ENCODE measurements at places on chromosomes 6 and 20. TPM values are rescaled to one million over a fixed set of nuclear protein-coding genes. Genes with fewer than 3 reads are reported as not detected.

GSTA2 gene
- not detected for total RNA-seq

PNLDC1 gene
- total RNA-seq = 0.25 TPM

RIPPLY2 gene
- not detected for total RNA-seq

ENPP5 gene
- total RNA-seq = not detected

SRMS gene
- total RNA-seq = not detected

CHRNA4 gene
- not detected for total RNA-seq

RBBP8NL gene
- not detected for total RNA-seq

SYCP2 gene
- 7.9 TPM for total RNA-seq

GINM1 gene
- 18.1 TPM for total RNA-seq

TRIM31 gene
- total RNA-seq = not detected

TCF15 gene
- not detected for total RNA-seq

TRAPPC3L gene
- not detected for total RNA-seq

KCNG1 gene
- 0.13 TPM for total RNA-seq

ELOVL4 gene
- 2.0 TPM for total RNA-seq

SAYSD1 gene
- 11.0 TPM for total RNA-seq

TP53INP2 gene
- total RNA-seq = 3.3 TPM

VSX1 gene
- not detected for total RNA-seq

NMBR gene
- not detected for total RNA-seq

MCM3 gene
- total RNA-seq = 149 TPM

SIRPB2 gene
- not detected for total RNA-seq

MC3R gene
- not detected for total RNA-seq

GTSF1L gene
- not detected for total RNA-seq

NKAIN4 gene
- not detected for total RNA-seq

MCHR2 gene
- not detected for total RNA-seq

RAET1G gene
- total RNA-seq = not detected

SAPCD1 gene
- 10.7 TPM for total RNA-seq
